ENCODE measurements at places on chromosomes 7 and 10. TPM values are rescaled to one million over a fixed set of nuclear protein-coding genes. Genes with fewer than 3 reads are reported as not detected.

- DNase-seq = no peak
Observed at GRCh38 chr7:116918704-116919103, 34.6 kb upstream of the ST7 start.

Gene OPN1SW
- polyA plus RNA-seq = not detected

Gene LRMDA
- polyA plus RNA-seq = 2.8 TPM

DNA sequence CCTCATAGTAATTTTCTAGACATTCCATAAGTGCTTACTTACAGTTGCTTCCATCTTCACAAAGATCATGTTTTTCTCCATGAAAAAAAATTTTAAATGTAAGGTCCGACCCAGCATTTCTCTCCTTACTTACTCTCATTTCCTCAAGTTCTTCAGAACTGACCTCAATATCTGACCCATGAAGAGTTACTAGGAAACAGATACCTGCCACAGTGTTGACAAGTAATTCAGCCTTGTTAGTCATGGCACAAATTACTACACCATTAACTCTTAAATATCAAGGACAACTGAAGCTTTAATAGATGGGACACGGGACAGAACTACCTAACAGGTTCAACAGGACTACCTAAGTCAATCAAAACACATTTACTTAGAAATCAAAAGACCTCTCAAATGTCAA, 316.2 kb downstream of the POM121L12 start:
- no peak for DNase-seq

Gene PCGF5
- 4.8 TPM for polyA plus RNA-seq

Gene FAM24B
- 0.55 TPM for polyA plus RNA-seq

Gene ARMC3
- 0.06 TPM for polyA plus RNA-seq

Gene ZNF736
- polyA plus RNA-seq = not detected

- DNase-seq = no peak
Observed at GRCh38 chr7:99344061-99344647, 18.5 kb downstream of the ARPC1A start.

Gene FAM237B
- polyA plus RNA-seq = not detected

DNA sequence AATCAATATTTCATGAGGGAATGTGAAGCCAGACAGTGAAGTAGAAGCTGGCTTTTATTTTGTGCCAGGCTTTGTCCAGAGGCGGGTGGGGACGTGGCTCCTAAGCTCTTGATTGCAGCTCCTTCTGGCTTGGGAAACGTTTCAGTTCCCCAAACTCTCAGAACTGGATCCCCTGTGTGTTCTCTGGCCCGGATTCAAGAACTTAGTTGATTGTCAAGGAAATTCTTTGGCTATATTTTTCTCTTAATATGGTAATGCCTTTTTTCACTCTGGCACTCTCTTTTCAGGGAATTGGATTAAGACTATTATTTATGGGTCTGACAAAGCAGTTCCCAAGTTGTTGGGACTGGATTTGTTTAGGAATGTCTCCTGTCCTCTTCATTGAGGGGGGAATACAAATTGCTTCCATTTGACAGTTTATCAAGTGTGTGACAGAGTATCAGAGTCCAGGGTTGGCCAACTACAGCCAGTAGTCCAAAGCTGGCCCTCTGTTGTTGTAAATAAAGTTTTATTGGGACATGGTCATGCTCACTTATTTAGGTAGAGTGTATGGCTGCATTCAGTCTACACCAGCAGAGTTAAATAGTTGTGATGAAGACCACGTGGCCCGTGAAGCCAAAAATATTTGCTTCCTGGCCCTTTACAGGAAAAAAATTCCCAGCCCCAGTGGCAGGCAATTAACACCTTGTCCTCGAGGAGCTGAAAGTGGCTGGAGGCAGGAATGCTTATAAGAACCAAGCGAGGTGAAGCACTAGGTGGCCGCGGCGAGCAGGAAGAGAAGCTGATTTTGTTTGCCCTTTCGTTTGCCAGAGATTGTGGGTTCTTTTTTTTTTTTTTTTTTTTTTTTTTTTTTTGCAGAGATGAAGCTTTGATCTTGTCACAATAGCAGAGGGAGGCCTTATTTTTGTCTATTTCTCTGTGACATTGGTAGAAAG, 34.3 kb downstream of the HTRA1 start:
- no peak for DNase-seq

Gene AKR1C3
- 6.9 TPM for polyA plus RNA-seq

Gene CLDN3
- 65.2 TPM for polyA plus RNA-seq

Gene SGMS1
- polyA plus RNA-seq = 6.0 TPM

Gene LRRD1
- polyA plus RNA-seq = not detected

Gene DNA2
- 16.0 TPM for polyA plus RNA-seq

GRCh38 chr10:77554996-77555397, 82.6 kb downstream of the KCNMA1 start:
- no peak for DNase-seq

GRCh38 chr10:30747633-30748032, 118.1 kb upstream of the LYZL2 start:
- DNase-seq = no peak

Gene LRRC18
- not detected for polyA plus RNA-seq

Gene MBL2
- not detected for polyA plus RNA-seq

DNA sequence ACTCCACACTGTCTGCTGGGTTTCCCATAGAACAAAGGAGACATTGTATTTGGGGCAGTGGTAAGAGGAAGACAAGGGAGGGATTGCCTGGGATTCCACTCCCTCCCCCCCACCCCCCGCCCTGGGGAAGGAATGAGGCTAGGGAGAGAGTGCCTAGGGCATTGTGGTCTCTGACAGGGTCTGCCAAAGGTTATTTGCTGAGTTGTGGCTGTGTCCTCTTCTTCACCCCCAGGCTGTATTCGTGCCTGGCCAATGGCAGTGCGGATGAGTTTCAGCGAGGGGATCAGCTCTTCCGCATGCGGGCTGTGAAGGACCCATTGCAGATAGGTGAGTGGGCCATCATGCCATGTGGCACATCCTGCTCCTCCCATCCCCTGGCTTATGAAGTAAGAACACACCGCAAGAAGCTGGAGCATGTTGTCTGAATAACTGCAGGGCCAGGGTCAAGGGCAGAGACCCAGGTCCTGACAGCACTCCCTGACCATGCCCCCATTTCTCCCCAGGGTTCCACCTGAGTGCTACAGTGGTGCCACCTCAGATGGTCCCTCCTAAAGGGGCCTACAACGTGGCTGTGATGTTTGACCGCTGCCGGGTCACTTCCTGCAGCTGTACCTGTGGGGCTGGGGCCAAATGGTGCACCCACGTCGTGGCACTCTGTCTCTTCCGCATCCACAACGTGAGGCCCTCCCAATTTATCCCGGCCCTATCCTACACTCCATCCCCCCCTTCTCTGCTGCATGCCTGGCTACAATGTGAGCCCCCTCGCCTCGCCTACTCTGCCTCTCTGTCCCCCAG, 3.7 kb downstream of the ZSWIM8 start:
- DNase-seq = no peak

- no peak for DNase-seq
Observed at GRCh38 chr10:99573790-99574189, 41.0 kb downstream of the NKX2-3 start.

GRCh38 chr7:36048902-36049240, 104.2 kb upstream of the EEPD1 start:
- DNase-seq = no peak

Gene SYT15
- 0.58 TPM for polyA plus RNA-seq

All from H1 (cell line).